ENCODE measurements at places on chromosomes 16 and 17.

DNA sequence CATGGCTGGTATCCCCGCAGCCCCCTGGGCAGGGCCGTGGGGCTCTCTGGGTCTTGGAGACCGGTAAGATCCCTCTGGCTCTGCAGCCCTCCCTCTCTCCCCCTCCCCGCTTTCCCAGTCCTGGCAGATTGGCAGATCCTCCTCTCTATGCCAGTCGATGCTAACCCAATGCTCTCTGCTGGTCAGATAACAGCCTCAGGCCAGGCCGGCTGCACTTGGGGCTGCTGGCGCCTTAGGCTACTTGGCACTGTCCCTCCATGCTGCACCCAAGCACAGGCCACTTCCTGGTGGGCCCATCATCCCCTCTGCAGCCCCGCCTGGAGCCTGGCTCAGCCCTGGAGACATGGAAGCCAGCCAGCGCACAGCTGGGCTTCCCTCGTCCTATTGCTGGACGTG is 81.7 kb downstream of the RTN4RL1 start:
- DNase-seq, result no peak

DNA sequence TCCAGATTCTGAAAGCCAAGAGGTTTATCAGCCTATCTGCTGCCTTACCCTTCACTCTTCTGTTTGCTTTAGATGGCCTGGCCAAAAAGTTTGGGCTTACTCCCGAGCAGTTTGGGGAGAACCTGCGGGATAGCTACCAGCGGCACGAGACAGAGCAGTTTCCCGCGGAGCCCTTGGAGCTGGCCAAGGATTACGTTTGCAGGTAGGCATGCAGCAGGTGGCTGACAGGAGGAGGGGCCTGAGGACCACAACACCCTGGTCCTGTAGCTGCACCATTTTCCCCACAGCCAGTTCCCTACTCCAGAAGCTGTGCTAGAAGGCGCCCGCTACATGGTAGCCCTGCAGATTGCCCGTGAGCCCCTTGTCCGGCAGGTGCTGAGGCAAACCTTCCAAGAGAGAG is 20.6 kb downstream of the SUPT6H start:
- no peak for DNase-seq

DNA sequence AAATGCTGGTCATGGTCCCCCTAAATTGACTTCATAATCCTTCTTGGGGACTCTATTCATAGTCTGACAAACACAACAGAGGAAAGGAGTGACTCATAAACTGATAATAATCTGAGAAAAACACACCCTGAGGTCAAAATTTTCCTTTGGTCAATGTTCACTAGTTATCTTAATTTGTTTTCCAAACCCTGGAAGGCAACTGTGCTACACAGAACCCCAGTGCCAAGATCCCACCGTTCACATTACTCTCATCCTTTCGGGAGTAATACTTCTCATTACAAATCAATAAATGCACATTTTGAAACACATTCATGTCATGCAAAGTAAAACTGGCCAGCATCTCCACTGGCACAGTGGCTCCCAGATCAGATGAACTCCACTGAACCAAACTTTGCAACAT is 23.2 kb downstream of the COIL start:
- DNase-seq, result peak; percentile 72

- DNase-seq, result peak; percentile 92
Measured at GRCh38 chr17:82030470-82031302, 792 bp upstream of the RAC3 start.

GRCh38 chr17:83201206-83202001 is 122.0 kb downstream of the METRNL start:
- no peak for DNase-seq

DNA sequence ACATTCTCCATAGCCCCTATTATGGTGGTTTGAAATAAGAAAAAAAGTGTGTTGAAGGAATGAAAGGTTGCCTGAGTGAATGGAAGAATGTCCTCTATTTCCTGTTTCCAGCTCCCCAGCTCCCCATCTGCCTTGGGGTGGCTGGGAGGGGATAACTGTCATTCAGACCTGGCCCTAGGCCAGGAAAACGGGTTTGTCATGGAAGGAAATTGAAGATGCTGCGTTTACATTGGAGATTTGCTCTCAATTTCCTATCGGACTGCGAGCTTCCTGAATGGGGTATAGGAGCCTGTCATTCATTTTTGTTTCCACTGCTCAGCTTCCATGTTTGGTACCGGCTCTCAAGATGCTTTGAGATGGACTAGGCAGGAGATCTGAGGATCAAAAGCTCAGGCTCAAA is 2.2 kb upstream of the FZD2 start:
- no peak for DNase-seq

DNA sequence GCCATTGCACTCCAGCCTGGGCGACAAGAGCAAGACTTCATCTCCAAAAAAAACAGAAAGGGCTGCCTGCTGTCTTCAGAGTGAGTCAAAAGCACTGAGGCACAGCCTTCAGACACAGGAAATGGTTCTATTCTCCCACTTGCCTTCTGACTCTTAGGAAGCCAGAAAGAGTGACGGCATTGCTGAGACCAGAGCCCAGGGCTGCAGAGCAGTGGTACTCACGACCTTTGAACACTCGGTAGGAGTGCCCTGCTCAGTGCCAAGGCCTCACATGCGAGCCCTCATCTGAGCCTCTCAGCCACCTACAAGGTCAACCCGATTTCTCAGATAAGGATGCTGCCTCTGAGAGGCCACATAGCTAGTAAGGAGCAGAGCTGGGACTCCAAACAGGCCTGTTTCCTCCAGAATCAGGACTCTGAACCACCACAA is 3.5 kb upstream of the ITGAE start:
- peak; percentile 41 for DNase-seq

GRCh38 chr16:84718-85406 is 6.8 kb downstream of the MPG start:
- peak; percentile 97 for DNase-seq
